ENCODE measurements at places on chromosomes 12 and 14.

DNA sequence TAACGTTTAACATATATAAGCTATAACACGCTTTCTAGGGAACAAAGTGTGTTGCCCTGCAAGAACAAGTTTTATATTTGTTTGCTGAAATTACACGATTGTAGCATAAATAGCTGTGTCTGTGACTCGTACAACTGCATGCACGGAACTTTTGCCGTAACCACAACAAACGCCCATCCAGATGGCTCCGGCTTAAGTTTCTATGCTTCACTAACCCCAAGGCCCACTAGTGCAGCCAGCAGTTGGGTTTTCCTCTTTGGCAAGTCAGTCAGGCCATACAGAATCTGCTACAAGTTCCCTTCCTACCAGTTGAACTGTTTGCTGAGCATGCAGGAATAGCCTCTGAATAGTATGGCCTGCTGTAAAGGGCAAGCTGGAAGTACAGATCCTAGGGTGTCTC lies 12.1 kb downstream of the CSRP2 start:
- DNase-seq = no peak

- DNase-seq = no peak
Measured at GRCh38 chr12:106022568-106023012, 116.2 kb downstream of the NUAK1 start.

GRCh38 chr12:119008691-119009221 lies 27.4 kb downstream of the SRRM4 start:
- DNase-seq = no peak

DNA sequence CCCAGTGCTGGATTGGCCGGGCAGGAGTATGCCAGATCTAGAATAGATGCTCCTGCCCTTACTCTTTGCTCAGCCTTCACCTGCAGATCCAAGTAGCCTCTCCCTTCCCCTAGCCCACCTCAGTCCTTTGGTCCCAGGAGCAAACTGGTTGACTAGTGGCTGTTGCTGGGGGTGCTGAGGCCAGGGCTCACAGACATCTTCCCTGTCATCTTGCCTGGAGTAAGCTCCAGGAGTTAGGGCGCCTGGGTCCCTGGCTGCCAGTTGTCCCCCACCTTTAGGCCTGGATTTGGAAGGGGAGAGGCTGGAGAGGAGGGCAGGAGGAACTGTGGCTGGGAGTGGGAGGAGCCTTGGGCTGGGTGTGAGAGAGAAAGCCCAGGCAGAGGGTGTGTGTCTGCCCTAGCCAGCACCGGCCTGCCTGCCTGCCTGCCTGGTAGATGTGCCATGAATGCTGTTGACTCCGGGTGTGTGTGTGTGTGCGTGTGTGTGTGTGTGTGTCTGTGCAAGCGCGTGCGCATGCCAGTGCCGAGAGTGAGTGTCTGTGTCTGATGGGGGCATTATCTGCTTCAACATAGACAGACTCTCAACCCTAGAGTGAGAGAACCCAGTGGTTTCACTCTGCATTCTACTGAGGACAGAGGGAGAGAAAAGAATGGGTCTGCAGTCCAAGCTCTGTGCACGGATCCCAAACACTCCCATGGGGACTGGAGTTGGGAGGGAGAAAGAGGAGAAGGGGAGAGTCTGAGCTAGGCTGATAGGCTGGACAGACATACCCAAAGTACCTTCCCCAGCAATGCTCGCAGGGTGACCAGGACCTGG lies 845 bp upstream of the RARG start:
- peak; percentile 51 for DNase-seq

- DNase-seq = peak; percentile 67
Measured at GRCh38 chr14:49621114-49621881, 699 bp downstream of the MGAT2 start.

DNA sequence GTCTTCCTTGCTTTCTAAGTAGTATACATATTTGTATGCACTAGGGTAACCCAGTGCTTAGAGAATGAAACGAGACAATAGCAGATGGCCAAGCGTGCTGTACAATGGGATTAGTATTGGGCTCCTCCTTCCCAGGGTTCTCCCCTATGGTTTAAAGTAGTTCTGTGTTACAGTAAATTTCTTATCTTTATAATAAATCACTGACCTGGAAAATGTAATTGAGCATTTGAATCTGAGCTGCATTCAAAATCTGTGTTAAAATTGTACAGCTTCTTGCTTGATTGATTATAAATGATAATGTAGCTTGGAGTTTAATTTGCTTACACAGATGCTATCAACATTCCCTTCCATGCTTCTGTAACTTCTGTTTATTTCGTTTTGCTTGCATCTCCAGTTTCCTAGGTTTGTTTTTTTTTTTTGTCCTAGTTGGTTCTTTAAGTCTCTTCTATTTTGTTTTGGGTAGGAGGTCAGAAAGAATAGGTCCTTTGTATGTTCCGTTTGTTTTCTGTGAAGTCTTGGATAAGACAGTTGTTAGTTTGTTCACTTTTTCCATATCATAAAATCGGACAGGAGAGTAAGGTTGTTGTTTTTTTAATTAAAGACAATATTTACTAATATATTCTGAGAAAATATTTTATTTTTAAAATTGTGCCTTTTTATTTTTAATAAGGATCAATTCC lies 171.2 kb downstream of the ERC1 start:
- DNase-seq = no peak

DNA sequence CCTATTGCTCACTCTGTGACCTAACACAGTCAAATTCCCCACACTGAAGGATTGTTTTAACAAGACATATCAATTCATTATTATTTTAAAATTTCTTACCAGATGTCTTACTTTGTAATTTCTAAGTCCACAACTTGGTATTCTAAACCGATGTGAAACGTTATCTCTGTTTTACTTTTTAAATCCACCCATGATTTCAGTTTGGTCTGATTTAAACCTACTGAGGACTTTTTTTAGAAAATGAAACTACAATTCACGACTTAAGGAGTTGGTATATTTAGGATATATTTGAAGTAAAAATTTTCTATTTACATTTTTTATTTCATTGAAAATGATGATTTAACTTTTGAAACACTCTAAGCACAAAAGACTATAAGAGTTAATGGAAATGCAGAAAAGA lies 35.1 kb upstream of the GRIP1 start:
- DNase-seq = no peak

DNA sequence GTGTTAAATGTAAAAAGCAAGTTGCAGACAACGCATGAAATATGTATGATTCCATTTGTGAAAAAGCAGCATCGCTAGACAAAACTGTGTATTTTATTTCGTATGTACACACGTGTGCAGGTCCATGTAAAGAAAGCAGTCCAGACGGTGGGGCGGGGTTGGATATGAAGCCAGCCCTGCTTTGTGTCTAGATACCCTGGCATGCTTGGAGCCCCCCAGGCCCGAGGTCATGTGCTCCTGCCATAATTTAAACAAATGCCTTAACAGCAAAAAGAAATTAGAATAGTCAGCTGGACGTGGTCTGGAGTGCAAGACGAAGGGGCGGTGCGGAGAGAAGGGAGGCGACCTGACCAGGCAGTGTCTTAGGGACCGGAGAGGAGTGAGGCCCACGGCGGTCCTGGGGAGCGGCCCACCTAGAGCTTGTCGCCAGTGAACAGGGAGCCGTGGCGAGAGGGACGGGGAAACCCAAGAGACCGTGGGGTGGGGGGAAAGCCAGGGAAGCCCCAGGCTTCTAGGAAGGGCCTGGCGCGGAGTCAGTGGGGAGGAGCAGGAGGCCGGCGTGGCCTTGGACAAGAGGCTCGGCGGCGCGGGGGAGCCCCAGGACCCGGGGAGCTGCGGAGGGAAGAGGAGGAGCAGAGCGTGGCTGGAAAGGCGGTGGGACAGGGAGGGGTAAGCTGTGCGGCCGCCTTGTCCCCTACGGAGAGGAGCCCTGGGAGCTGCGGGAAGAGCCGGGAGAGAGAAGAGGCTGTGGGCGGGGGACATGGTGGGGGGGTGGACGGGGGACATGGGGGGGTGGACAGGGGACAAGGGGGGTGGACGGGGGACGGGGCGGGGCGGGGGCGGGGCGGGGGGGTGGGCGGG lies 118.5 kb upstream of the C14orf180 start:
- DNase-seq = no peak

GRCh38 chr12:24630446-24630845 lies 318.5 kb downstream of the BCAT1 start:
- no peak for DNase-seq

DNA sequence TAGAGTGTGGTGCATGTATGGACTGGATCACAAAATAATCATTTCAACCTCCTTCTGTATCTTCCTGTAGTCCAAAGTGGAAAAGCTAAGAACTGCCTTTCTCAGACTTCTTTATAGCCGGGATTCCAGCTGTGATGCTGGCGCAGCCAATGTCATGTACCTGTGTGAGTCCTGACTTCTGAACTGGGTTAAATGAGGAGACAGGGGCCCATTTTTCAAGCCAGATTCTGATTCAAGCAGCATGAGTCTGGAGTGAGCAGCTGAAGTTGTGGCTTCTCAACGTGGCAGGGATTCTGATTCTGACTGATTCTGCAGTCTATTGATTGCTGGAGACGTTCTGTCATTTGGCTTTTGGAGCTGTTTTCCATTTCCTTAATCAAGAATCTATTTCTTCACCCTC lies 111.2 kb downstream of the ST8SIA1 start:
- no peak for DNase-seq

- DNase-seq = peak; percentile 49
Measured at GRCh38 chr14:103141117-103141796, 18.0 kb downstream of the TNFAIP2 start.

DNA sequence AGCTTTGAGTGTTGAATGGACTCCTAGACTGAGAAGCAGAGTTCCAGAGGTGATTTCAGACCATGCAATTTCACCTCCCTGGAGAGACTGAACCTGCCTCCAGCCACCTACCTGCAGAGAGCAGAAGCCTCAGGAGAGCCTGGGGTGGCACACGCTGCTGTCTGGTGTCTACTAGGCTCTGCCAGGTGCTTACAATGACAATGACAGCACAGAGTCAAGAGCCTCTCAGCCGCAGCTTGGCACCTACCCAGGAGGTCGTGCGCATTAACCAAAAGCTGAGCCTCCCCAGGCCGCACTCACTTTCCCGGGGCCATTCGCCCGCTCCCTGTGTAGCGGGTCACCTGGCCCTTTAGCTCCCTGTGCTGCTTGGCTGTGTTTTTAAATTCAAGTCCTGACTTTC lies 63.2 kb downstream of the TESC start:
- no peak for DNase-seq

DNA sequence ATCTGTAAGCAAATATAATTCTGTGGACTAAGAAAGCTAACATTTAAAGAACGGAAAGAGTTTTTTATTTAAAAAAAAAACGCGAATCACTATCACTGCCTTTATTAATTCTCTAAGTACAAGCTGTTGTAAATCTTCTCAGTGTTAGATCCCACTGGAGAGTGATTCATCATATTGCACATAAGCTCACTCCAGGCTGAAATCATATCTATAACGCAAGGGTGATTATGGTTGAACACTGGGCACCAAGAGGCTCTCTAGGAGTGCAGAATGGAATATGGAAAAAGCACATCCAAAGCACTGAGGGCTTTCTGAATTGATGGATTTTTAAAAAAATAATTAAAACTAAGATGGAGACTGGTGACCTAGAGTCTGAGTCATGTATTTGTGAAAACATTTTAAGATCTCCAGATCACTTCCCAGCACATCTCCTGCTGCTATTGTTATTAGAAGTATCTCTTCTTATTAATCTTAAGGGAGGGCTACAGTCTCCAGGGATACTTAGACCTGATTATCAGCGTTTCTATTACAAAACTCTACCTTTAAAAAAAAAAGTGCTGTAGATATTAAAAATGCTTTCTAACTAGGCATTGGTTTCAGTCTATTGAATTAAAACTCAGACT lies 1106.8 kb downstream of the AACS start:
- no peak for DNase-seq

DNA sequence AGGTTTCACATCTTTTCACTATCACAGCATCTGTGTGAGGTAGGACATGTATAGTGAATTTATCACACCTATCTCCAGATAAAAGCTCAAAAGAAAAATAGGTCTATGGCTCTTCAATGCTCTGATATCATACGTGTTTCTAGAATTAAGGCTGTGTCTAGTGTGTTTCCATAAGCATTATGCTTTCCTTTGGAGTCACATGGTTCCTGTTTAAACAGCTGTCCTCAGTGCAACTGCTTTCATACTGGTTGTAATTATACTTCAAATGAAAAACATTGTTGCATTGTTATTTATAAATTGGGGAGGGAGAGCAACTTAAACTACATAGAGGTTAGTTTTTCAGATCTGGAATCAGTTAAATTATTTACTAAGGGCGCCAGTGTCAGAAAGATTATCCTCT lies 151.6 kb downstream of the SYT1 start:
- no peak for DNase-seq

DNA sequence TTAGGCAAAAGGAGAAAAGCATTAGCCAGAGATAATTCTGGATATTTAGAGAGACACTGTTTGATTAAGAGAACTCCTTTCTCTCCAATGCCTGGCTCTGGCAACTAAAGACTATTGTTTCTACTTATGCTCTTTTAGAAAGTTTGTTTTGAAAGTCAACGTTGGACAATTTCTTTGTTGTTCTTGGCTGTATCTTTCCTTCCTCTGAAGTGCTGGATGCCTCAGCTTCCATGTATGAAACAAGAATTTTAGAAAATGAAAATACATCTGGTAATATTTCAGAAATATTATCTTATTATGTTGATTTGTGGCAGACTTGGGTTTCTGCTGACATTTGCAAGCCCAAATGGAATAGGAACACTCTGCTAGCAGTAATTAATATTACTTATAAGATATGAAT lies 382.6 kb downstream of the SNAPC1 start:
- no peak for DNase-seq

- DNase-seq = no peak
Measured at GRCh38 chr14:93943052-93943451, 15.9 kb downstream of the FAM181A start.

DNA sequence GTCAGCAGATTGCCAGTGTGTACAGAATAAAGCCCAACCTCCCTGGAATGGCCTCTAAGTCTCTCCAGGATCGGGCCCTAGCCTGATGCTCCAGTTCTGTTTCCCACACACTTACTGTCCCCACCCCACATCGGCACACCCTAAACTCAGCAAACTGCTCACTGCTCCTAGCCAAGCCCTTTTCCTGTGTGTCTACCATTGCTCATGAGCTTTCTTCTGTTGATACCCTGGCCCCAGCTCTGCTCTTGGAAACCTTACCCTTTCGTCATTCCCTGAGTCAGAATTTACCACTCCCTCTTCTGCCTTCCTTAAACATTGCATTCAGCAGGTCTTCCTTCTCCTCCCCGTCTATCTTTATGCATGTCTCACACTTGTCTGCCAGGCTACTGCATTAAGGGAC lies 158.9 kb downstream of the TMX1 start:
- no peak for DNase-seq
